ENCODE measurements at places on chromosomes 6 and 20. TPM values are rescaled to one million over a fixed set of nuclear protein-coding genes. Genes with fewer than 3 reads are reported as not detected.

The SLC35D3 gene
- total RNA-seq = not detected

The ZNF337 gene
- total RNA-seq = 18.9 TPM

DNA sequence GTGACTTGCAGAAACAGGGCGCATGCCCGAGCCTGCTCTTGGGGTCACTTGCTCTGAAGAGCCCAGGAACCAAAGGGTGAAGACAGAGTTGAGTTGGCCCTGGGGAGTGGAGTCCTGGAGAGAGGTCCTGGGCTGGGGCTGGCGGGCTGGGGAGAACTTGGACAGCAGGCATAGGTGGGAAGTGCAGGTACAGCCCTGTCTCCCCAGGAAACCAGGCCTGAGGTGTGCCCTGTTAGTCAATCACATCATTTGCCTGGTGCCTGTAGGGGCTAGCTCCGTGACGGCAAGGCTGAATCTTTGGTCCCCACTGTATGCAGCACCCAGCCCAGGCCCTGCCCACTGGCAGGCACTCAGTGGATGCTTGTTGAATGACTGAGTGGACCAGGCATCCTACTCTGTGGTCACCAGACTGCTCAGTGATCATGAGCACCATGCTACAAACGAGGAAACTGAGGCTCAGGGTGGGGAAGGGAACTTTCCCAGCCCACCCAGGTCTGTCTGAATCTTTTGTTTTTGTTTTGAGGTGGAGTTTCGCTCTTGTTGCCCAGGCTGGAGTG, 15.6 kb upstream of the NOL4L start:
- DNase-seq = no peak

The TNNC2 gene
- not detected for total RNA-seq

The ULBP2 gene
- not detected for total RNA-seq

The BACH2 gene
- total RNA-seq = 16.1 TPM

The ACTR5 gene
- 11.8 TPM for total RNA-seq

DNA sequence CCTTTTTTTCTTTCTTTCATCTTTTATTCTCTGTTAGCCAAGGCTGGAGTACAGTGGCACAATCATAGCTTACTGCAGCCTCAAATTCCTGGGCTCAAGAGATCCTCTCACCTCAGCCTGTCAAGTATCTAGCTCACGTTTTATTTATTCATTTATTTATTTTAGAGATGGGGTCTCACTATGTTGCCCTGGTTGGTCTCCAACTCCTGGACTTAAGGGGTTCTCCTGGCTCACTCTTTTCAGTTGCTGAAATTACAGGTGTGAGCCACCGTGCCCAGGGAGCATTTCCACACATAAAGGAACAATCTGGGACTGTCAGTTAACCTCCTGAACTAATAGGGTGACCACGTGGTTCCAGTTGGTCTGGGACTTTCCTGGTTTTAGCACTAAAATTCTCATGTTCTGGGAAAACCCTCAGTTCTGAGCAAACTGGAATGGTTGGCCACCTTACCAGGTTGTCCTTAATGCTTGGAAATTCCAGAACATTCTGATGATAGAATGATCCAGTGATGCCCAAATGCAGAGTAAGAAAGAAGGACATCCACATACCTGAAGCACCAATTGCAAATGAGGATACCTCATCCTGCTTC, 105.5 kb upstream of the ZNF217 start:
- DNase-seq = no peak

- no peak for DNase-seq
Measured at GRCh38 chr6:74071214-74071613, 375.2 kb downstream of the CD109 start.

- no peak for DNase-seq
Measured at GRCh38 chr20:43936104-43936770, 21.6 kb downstream of the TOX2 start.

The KIF25 gene
- total RNA-seq = not detected

The TTK gene
- total RNA-seq = not detected

GRCh38 chr6:11386726-11387125, 150.8 kb upstream of the TMEM170B start:
- no peak for DNase-seq

DNA sequence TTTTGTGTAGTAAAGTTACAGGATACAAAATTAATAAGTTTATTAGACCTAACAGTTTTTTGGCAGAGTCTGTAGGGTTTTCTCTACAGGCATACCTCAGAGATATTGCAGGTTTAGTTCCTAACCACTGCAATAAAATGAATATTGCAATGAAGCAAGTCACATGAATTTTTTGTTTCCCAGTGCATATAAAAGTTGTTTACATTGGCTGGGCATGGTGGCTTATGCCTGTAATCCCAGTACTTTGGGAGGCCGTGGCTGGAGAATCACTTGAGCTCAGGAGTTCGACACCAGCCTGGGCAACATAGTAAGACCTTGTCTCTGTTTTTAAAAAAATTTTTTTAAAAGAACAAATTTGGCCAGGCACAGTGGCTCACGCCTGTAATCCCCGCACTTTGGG, 16.0 kb downstream of the C6orf52 start:
- DNase-seq = no peak

The NNAT gene
- total RNA-seq = 0.25 TPM

GRCh38 chr6:17002123-17002522, 99.7 kb upstream of the STMND1 start:
- DNase-seq = no peak

GRCh38 chr6:9195322-9195721, 760.0 kb upstream of the SLC35B3 start:
- DNase-seq = no peak

GRCh38 chr6:56516003-56516402, 126.7 kb downstream of the DST start:
- DNase-seq = no peak

Measured in ovary (tissue), 10 donors.